ENCODE measurements at places on chromosomes 2 and 18.
A peak's percentile ranks its signal among the peaks of the same experiment; 100 is the strongest.

DNA sequence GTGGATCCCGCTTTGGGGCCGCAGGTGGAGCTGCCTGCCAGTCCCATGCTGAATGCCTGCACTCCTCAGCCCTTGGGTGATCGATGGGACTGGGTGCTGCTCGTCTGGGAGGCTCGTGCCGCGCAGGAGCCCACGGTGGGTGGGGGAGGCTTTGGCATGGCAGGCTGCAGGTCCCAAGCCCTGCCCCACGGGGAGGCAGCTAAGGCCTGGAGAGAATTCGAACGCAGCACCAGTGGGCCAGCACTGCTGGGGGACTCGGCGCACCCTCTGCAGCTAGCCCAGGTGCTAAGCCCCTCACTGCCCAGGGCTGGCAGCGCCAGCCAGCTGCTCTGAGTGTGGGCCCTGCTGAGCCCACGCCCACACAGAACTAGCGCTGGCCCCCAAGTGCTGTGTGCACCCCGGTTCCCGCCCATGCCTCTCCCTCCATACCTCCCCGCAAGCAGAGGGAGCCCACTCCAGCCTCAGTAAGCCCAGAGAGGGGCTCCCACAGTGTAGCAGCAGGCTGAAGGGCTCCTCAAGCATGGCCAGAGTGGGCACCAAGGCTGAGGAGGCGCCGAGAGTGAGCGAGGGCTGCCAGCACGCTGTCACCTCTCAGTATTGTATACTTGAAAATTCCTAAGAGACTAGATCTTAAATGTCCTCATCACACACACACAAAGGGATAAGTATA is 1654.2 kb upstream of the SLC39A10 start:
- DNase-seq = no peak

DNA sequence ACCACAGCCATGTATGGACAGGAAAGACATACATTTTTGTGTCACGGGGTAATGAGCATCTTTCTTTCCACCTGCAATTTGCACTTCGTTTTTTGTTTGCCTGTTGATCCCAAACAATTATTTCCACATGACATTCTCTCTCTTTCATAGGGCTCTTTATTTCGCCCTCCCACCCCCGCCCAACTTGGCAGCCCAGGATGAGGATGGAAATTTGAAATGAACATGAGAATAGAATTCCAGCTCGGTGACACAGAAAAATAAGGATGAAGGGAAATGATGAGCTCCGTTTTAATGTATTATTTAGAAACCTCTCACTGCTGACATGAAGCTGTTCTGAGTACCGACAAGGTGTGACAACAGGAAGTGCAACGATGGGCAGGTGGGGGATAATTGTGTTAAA is 443.3 kb downstream of the SOCS6 start:
- DNase-seq = no peak

DNA sequence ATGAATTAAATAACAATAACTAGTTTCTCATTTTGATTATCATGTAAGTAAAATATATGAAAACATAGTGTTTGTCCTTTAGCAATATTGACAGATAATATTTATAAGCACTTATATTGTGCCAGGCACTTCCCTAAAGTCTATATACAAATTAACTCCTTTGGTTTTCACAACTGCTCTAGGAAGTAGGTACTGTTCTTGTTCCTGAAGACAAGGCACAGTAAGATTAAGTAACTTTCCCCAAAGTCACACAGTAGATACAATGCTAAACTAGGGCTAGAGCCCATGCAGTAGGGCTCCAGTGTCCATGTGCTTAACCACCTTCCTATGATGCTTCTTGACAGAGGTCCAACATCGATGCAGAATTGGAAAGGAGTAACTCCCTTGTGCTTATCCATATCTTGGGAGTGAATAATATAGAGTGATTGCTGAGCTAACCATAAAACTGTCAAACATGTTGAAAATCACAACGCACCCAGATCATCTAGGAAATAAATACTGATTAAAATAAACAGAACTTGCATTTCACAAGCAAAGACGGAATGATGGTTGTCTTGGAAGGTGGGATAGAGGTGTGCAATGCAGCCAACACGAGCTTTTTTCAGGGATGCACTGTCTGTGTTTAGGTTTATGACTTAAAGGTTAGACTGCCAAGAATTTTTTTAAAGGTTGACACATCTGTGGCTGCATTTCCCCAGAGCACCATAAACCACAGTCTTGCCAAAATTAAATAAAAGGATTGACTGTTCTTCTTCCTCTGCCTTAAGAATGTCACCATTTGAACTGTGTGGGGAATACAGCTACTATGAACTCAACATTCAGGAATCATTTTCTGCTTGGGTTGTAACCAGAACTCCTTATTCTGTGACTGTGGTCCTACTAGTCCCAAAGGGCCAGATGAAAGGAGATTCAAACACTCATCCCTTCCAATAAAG is 80.8 kb downstream of the ANKRD44 start:
- no peak for DNase-seq

DNA sequence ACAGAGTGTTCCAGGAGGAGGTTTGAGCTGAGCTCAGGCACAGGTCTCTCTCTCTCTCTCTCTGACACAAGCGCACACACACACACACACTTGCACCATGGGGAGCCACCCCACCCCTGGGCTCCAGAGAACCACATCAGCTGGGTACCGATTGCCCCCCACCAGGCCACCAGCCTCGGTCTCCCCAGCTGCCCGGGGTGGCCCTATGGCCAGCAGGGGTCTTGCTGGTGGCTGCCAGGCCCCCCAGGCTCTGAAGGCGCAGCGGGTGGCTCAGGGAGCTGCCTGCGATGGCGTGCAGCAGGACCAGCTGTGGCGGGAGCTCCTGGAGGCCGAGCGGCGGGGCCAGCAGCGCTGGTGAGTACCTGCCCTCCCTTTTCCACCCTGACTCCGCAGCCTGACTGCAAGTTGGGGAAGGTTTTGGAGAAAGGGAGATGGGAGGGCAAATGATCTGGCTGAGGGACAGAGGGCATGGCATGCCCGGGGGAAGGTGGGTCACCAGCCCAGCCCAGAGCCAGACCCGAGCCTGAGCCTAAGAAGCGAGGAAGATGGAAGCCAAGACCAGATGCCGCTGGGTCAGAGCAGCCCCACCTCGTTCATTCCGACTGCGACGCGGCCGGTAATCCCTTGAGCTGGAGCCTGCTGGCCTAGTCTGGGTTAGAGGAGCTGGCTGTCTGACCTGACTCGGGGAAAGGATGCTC is 21.9 kb upstream of the SLC66A3 start:
- DNase-seq = no peak

- DNase-seq = no peak
Measured at GRCh38 chr2:138503087-138503442, 1.5 kb downstream of the SPOPL start.

DNA sequence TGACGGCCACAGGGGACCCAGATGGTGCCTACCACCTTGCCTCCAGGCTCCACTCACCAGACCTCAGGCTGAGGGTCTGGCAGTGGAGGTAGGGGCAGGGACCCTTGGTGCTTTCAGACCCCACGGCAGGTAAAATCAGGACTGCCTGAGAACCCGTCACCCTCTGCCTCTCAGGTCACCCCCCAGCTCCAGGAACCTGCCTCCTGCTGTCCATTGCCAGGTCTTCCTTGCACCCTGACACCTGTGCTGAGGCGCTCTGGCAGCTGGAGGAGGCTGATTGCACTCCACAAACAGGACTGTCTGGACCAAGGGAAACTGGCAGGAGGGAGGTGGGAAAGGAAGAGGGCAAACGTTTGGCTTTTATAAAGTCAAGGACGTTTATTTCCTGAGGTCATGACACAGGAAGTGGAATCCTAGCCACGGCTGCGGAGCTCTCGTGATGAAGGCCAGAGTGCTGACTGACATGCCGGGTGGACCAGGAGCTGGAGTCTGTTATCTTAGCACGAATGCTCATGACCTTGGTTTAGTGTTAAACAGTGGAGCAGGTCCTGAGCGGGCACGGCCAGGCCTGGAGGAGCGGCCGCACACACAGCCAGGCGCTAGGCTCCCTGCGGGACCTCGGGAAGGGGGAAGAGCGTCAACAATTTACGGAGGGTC is 40.5 kb downstream of the ANO7 start:
- DNase-seq = no peak

- DNase-seq = no peak
Measured at GRCh38 chr2:209533391-209533790, 109.5 kb downstream of the MAP2 start.

- DNase-seq = peak; percentile 48
Measured at GRCh38 chr18:31657823-31658669, 26.3 kb downstream of the B4GALT6 start.

DNA sequence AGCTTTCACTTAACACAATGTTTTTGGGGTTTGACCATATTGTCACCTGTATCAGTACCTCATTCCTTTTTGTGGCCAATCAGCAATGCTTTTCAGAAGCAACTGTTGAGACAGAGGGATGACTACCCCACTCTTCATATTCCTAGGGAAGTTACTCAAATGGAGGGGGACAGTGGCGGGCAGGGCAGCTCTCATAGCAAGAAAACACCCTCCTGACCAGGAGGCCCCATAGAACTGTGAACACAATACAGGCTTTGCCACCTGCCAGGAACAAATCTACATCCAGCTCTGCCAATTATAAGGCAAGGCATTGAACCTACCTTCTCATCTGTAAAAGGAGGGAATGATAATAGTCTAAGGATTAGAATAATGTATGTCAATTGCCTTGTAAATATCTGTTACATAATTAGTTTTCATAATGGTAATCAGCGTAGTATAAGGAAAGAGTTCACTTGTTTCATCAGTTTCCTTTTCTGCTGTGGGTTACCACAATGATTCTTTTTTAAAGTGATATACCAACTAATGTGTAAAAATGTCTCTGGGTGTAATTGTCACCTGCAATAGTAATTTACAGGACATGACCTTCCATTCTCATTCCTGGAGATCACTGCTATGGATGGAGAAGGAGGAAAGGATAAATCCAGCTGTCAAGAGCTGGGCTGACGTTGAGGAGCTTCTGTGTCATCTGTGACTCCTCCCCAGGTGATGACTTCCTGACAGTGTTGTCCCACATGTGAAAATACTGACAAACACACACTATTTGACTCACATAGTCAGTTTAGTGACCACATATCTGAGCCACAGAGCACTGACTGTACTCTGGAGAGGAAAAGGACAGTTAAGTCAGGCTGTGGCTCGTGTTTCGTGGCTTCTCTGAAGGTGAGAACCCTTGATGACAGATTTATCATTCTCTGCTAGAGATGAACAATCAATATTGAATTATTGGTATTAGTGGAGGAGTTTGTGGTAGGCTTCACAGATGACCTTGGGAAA is 13.5 kb downstream of the ALPK2 start:
- DNase-seq = peak; percentile 56

GRCh38 chr2:97645112-97645694 is 659 bp upstream of the COX5B start:
- DNase-seq = no peak

GRCh38 chr2:40218679-40219078 is 233.2 kb downstream of the SLC8A1 start:
- DNase-seq = no peak

All from activated T-cell treated with anti-CD3 and anti-CD28 coated beads, Interleukin-2, amount 50 U/mL, for 24 hours (primary cell).